ENCODE measurements at places on chromosomes 5 and 9. TPM values are rescaled to one million over a fixed set of nuclear protein-coding genes. Genes with fewer than 3 reads are reported as not detected.

The NR4A3 gene
- total RNA-seq: 0.20 TPM

The CARTPT gene
- not detected for total RNA-seq

The TIGD6 gene
- 3.1 TPM for total RNA-seq

The ROPN1L gene
- 2.5 TPM for total RNA-seq

The SELENOP gene
- 28.6 TPM for total RNA-seq

Data from mammary microvascular endothelial cell (primary cell).